ENCODE measurements at places on chromosomes 6 and 20.

DNA sequence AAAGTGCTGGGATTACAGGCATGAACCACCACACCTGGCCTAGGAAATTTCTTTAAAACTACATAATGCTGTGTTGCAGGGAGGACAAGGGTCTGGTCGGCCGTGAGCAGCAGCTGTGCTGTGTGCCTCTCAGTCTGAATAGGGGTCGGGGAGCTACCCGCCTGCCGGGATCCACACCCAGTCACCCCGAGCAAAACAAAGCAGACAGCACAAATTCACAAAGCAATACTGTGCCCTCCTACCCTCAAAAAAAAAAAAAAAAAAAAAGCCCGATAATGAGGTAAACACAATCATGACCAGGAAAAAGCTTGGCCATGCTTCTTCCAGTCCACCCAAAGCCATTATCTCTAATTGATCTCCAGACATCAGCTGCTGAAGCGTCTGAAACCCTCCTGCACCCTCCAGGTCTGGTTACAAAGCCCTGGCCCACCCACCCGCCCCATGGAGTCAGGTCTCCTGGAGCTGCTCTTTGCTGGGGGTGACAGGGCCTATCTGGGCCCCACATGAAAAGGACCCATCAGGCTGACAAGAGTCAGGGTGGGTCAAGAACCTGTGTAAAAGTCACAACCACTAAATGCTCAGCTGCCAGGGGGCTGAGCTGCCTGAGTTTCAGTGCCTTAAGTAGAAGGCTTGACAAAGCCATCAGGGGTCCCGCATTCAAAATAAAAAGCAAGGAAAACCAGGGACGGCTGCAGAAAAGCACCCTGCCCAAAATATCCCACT lies 88.2 kb downstream of the NOL4L start:
- no peak for DNase-seq

- DNase-seq = no peak
Measured at GRCh38 chr20:34638532-34638931, 38.4 kb downstream of the PIGU start.

- no peak for DNase-seq
Measured at GRCh38 chr6:72374857-72375256, 247.0 kb upstream of the KCNQ5 start.

GRCh38 chr6:35470663-35471120 lies 2.5 kb downstream of the RPL10A start:
- DNase-seq = no peak

DNA sequence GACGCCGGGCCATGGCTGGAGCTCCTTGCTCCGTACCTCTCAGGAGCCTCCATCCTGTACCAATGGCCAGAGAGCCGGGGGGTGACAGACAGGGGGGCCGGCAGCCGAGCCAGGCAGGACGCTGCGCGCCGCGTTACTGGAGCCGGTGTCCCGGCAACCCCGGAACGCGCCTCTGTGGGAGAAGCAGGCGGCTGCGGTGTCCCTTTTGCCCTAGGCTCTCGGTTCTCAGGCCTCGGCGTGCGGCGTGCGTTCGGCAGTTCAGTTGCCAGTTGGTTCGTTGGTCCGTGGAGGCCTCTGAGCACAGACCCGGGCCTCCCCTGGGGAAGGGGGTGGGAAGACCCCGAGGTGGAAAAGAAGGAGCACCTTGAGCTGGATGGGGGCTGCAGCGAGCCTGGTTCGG lies at the start of gene SPATS1:
SPATS1 (plus strand) TSS at position 162 of the 400 bp plus-strand sequence. CDS start 446 bp downstream, outside the sequence.
- no peak for DNase-seq

GRCh38 chr20:53785320-53785719 lies 191.7 kb upstream of the ZNF217 start:
- DNase-seq = no peak

DNA sequence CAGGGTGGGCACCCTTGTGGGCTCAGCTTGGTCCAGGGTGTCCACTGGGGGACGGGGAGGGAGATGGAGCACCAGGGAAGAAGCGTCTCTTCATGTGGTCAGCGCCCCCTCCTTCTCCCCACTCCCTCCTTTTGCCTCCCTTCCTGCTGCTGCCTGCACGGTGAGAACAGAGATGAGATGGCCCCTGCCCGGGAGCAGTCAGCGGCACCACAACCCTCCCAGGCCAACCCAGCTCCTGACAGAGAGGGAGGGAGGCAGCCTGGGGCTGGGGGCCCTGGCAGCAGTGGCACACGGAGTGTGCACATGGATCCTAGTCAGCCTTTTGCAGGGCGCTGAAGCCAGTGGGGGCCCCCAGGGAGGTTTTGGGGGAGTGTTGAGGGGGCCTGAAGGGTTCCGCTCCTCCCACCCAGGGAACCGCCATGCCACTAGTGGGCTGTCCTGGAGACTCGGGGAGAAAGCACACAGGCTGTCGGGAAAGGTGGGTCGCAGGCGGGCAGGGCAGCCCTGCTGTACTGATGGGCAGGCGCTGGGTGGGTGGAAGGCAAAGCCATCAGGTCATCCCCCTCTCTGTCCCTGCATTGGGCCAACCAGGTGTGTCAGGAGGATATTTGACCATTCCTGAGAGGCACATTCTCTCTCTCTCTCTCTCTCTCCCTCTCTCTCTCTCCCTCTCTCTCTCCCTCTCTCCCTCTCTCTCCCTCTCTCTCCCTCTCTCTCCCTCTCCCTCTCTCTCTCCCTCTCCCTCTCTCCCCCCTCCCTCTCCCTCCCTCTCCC lies 94.3 kb upstream of the BHLHE23 start:
- DNase-seq = no peak

DNA sequence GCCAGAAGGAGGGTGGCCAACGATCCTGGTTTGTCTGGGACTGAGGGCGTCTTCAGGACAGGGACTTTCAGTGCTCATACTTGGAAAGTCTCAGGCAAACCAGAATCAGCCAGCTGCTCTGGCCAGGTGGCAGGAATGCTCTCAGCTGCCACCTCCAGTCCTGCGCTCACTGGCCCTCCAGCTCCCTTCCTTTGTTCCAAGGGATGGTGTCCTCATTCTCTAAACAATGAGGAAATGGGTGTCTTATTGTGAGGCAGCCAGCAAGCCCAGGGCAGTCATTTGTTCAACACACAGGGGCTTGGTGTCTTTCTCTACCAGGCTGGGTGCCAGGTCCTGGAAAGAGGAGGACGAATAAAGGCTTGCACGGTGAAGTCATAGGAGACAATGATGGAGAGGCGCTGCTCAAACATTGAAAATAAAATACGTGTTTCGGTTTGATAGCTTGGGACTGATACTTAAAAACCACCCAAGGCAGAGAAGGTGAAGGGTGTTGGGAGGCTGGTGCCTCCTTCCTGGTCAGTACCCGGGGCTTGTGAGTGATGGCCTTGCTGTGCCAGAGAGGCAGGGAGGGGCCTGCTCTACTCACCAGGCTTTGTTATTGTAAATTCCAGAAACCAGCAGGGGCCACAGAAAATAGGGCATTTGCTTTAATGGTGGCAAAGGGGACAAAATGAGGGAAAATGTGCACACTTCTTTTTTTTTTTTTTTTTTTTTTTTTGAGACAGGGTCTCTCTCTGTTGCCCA lies 11.3 kb upstream of the TMEM181 start:
- no peak for DNase-seq

DNA sequence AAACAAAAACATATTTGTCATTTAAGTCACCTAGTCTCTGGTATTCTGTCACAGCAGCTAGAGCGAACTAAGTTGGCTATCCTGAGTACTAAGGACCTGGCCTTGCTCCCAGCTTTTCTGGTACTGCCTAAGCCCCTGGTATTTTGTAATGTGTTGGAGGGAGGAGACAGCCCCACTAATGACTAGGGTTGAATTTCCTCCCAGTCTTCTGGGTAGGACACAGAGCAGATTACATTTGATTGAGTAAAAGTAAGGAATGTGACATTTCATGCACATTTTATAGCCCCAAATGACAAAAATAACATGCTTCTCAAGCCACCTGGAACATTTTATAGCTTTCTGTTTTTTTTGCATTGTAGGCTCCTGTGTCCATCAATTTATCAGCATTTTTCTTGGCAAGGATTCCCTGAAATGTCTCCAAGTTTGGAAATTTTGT lies 47.9 kb upstream of the DDR1 start:
- DNase-seq = no peak

- no peak for DNase-seq
Measured at GRCh38 chr6:22737331-22737730, 168.0 kb downstream of the HDGFL1 start.

DNA sequence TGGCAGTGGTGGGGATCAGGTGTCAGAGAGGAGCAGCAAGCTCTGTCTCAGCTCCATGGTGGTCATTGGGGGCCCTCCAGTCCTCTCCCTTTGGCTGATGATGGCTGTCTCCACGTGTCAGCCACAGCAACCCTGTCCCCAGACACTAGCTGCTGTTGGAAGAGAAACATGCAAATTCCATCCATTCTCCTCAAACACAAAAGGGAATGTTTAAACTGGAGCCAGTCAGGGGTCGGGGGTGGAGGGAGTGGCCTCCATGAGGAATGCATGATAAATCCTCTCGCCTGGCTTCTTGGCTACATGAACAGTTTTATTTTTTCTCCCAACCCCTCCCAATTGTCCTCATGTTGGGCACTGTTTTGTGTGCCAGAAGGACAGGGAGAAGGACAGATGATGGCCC lies 86.4 kb downstream of the EDN3 start:
- no peak for DNase-seq

- DNase-seq = no peak
Measured at GRCh38 chr6:150744522-150745260, 120.8 kb upstream of the MTHFD1L start.

GRCh38 chr20:36208257-36208656 lies 28.0 kb upstream of the AAR2 start:
- DNase-seq = no peak

- no peak for DNase-seq
Measured at GRCh38 chr6:141562186-141562811, 570.4 kb upstream of the GJE1 start.

GRCh38 chr20:41095110-41095969 lies 42.0 kb upstream of the PLCG1 start:
- DNase-seq = peak; percentile 26

DNA sequence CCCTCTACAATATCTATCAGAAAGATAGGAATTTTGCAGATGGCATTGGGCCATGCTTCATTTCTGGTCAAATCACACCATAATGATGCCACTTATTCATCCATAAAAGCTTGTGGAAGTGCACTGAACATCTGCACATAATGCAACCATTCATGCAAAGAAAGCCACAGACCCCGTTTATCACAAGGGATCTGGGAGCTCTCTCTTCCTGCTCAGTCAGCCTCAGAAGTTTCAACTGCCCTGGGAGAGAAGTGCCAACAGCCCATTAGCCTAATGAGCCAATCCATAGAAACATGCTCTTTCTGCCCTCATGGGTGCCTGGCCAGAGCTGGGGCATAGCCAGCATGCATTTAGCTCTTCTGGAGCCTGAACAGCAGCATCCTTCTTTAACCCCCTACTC lies 85.8 kb downstream of the SLC35F1 start:
- DNase-seq = no peak

DNA sequence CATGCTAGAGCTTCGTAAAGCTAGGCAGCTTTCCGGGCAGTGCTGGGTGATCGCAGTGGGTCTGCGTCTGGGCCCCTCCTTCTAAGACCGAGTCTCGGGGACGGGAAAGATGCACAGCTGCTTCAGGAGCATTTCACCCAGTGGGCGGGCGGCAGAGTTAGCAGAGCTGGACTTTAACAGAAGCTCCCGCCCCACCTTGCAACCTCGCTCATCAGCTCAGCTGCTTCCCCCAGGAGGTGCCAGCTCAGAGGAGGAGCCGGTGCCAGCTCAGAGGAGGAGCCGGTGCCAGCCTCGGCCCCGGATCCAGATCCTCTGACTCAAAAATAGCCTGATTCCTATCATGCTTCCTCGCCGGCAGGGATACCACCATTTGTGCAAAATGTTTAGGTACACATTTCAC lies 94.5 kb upstream of the RPS6KA2 start:
- no peak for DNase-seq

GRCh38 chr6:9126878-9127560 lies 691.7 kb upstream of the SLC35B3 start:
- DNase-seq = no peak

GRCh38 chr6:4794140-4794707 lies 18.0 kb downstream of the CDYL start:
- no peak for DNase-seq

DNA sequence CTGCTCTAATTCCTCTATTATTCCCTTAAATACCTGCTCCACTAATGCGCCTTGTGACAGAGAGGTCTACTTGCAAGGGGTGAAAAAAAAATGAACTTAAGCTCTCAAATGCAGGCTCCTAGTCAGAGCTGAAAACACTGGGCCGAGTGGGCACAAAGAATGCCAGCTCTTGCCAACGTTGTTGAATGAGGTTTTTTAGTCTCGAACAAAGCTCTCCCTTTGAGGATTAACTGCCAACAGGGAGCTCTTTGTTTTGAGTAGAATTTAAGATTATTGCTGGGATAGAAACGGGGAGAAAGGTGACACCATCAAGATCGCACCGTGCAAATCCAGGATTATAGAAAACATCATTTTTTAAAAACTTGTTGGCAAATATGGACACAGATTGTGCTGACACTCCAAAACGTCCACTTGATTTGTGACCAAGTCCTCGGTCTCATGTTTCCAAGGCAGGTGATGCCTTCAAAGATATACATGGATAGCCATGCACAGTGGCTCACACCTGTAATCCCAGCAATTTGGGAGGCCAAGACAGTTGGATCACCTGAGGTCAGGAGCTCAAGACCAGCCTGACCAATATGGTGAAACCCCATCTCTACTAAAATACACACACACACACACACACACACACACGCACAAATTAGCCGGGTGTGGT lies 163.2 kb downstream of the BMP7 start:
- no peak for DNase-seq

DNA sequence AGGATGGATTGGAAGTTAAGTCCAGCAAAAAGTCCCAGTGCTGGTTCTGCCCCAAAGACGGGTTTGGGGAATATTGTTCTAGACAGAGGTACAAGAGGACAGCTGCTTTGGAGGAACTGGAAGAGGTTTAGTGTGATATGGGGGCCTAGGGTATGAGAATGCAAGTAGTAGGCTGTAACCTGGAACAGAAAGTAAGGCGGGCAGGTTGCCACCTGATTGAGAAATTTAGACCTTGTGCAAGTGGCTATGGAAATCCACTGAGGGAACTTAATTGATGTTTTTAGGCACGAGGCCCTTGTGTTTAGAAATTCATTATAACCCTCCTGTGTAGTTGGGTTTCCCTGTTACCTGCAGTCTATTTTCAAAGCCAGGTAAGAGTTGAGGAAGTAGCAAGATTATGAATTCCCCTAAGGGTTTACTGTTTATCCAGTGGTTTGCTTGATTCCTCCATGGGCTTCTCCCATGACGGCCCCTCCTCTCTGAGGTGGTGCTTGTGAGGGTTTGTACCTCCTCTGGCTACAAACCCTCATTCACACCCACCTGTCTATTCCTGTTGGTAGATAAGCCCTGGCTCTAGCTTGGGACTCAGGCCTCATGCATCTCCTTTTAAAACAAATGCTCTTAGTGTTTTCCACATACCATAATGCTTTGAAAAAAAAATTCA lies 42.0 kb upstream of the BCAS1 start:
- DNase-seq = no peak

All from stimulated activated CD4-positive, alpha-beta T cell treated with anti-CD3 and anti-CD28 coated beads, Interleukin-4, amount 100 ng/mL, for 48 hours (primary cell).